ENCODE measurements at places on chromosomes 7 and 10. TPM values are rescaled to one million over a fixed set of nuclear protein-coding genes. Genes with fewer than 3 reads are reported as not detected.
A peak's percentile ranks its signal among the peaks of the same experiment; 100 is the strongest.

DNA sequence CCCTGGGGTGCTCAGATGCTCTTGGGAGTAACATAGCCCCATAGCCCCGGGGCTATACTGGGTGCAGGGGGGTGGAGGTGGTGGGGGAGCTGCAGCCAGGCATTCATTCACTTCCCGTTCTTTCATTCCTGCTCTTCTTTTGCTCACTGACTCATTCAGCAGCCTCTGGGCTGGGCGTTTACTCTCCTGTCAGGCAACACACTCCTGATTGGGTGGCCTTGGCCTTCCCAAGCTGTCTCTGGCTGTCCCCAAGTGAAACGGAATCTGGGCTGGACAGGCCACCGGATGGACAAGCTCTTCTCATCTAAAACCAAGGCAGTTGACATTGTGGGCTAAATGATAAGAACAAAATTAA is 34.6 kb downstream of the CHST3 start:
- peak; percentile 56 for DNase-seq
- no peaks in the 10 kb centered on the region for H3K4me1 ChIP-seq
- H3K36me3 ChIP-seq: no peaks in the 10 kb centered on the region
- H3K27ac ChIP-seq: no peak overlapping the region
- H3K27me3 ChIP-seq: no peaks in the 10 kb centered on the region

GRCh38 chr7:112334366-112334765 is 115.9 kb upstream of the IFRD1 start:
- H3K27ac ChIP-seq: no peak overlapping the region
- H3K27me3 ChIP-seq: no peaks in the 10 kb centered on the region
- H3K36me3 ChIP-seq: peaks cover 7% of the 10 kb centered on the region
- H3K4me3 ChIP-seq: no peak overlapping the region
- no peak for DNase-seq

- no peaks in the 10 kb centered on the region for H3K27me3 ChIP-seq
- H3K27ac ChIP-seq: no peak overlapping the region
- no peaks in the 10 kb centered on the region for H3K36me3 ChIP-seq
- no peak overlapping the region for H3K4me3 ChIP-seq
- DNase-seq: peak; percentile 24
Observed at GRCh38 chr10:86586516-86586915, 64.9 kb upstream of the WAPL start.

GRCh38 chr7:77383333-77383740 is 32.8 kb downstream of the GSAP start:
- no peaks in the 10 kb centered on the region for H3K27me3 ChIP-seq
- peaks cover 4% of the 10 kb centered on the region for H3K4me1 ChIP-seq
- H3K27ac ChIP-seq: no peak overlapping the region

DNA sequence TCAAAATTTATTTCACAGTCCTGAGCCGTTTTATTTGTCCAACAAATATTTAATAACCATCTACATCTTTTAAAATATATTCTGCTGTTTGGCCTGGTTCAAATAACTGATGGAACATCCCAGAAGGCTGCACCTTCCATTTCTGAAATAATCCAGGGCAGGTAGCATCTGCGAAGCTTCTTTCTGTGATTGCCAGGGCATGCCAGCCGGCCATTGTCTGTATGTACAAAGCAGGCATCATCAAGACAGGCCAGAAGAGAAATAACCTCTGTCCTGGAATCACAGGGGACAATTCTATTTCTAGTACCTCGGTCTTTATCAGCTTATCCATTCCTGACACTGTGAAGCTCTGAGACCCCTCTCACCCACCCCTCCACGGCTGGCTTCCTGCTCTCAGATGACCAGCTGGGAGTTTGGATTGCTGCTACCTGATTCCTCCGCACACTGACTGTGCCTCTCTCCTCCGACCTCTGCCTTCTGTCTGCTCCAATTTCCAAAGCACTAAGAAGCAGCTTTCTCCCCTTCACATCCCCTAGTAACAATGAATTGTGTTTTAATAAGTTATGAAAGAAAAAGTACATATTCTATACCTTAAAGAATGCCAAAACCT is 8.0 kb downstream of the DGKI start:
- peaks cover 7% of the 10 kb centered on the region for H3K4me1 ChIP-seq
- no peaks in the 10 kb centered on the region for H3K36me3 ChIP-seq
- H3K27ac ChIP-seq: no peak overlapping the region
- no peaks in the 10 kb centered on the region for H3K27me3 ChIP-seq

DNA sequence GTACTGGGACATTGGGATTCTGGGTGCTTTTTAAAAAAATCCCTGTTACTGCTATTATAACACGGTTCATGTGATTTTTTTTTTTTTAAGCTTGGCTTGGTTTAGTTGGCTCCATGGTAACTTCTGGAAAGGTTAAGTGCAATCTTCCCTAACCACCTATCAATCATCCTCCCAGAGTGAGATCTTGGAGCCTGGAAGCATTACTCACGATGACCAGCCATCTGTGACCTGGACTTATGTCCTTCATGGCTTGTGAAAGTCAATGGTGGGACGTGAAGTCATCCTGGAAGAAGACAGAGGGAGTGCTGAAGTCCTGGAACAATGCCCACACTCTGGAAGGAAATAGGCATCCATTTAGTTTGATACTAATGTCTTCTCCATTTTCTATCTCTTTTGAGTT is 135.5 kb upstream of the FRMD4A start:
- no peaks in the 10 kb centered on the region for H3K4me1 ChIP-seq
- H3K27ac ChIP-seq: no peak overlapping the region
- no peaks in the 10 kb centered on the region for H3K27me3 ChIP-seq

GRCh38 chr7:25963733-25964132 is 188.3 kb upstream of the NFE2L3 start:
- DNase-seq: no peak
- H3K27me3 ChIP-seq: no peaks in the 10 kb centered on the region
- H3K27ac ChIP-seq: no peak overlapping the region
- H3K36me3 ChIP-seq: no peaks in the 10 kb centered on the region
- no peaks in the 10 kb centered on the region for H3K4me1 ChIP-seq

DNA sequence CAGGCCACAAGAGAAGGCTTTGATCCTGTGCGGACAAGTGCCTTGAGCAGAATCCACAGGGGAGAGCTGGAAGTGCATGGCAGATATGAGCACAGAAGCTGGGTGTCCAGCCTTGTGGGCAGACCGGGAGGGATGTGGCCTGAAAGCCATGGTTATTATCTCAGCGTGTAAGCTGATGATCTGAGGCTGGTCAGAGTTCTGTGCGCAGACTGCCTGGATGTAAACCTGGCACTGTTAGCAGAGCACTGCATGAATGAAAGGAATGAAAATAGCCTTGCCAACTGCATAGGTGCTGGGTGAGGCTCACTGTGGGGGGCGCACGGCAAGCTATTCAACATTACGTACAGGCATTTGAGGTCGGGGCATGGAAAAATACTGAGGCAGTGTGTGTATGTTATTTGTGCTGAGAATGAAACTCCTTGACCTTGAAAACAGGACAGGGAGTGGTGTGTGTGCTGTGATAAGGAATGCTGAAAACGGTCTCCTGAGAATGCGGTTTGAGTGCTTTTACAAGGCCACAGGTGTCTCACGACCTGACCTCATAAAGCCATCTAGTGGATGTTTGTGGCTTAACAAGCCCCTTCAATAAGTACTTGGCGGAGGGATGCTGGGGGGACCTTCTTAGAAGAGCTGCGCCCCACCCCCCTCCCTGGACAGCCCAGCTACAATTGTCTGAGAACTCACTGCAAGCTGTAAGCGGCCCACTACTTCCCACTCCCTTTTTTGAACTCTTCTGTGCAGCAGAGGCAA is 18.7 kb downstream of the AKR1C1 start:
- no peaks in the 10 kb centered on the region for H3K27me3 ChIP-seq
- H3K4me1 ChIP-seq: no peaks in the 10 kb centered on the region
- H3K36me3 ChIP-seq: no peaks in the 10 kb centered on the region
- DNase-seq: peak; percentile 68

KCP gene
- total RNA-seq: 5.3 TPM

DNA sequence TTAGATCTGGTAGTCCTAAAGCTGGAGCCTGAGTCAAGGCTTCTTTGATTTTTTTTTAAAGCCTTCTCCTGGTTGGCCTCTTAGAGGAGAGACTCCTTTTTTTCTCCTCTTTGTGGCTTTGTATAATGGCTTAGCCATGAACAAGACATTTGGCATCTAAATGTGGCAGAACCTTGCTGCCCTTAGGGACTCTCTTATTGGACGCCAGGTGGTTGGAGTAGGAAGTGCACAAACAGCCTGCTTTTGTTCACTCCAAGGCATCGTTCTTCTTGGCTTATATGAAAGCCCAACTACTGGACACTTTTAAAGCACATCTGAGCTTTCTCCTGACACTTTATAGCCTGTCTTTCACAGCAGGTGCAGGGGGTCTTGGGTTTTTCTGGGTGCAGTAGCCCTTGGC is 25.0 kb downstream of the ZPBP start:
- DNase-seq: no peak
- H3K36me3 ChIP-seq: peaks cover 20% of the 10 kb centered on the region
- H3K27me3 ChIP-seq: no peaks in the 10 kb centered on the region
- no peak overlapping the region for H3K27ac ChIP-seq
- H3K4me1 ChIP-seq: peaks cover 4% of the 10 kb centered on the region

PLCE1 gene
- total RNA-seq: 0.09 TPM

TAF3 gene
- total RNA-seq: 10.1 TPM

DNA sequence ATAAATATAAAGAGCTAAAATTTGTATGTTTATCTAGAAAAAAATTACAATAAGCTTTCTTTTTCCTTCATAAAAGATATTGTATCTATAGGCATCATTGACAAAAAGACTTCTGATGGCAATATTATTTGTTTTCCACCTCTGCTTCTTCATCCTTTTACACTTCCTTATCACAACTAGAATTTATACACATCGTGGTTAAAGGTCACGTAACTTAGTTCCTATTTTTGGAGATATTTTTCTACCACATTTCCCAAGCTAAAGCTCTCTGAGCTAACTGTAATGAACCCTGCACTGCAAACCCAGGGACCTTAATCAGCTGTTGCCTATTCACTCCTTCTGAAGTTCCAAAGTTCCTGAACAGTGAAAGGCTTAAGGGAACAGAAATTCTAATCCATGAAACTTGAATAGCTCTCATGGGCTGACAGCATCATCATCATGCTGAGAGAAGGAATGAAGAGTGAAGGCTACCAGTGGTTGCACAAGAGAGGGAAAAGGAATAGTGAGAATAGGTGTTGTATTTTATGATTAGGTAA is 106.1 kb upstream of the SLC13A1 start:
- H3K27me3 ChIP-seq: no peaks in the 10 kb centered on the region
- H3K36me3 ChIP-seq: no peaks in the 10 kb centered on the region
- H3K4me1 ChIP-seq: no peaks in the 10 kb centered on the region
- DNase-seq: no peak
- H3K27ac ChIP-seq: no peak overlapping the region

- DNase-seq: no peak
- H3K27me3 ChIP-seq: no peaks in the 10 kb centered on the region
- H3K4me3 ChIP-seq: no peak overlapping the region
- H3K27ac ChIP-seq: no peak overlapping the region
- H3K4me1 ChIP-seq: no peaks in the 10 kb centered on the region
Observed at GRCh38 chr10:103983367-103983911, 16.5 kb downstream of the SLK start.

GRCh38 chr7:18948521-18948920 is 168.9 kb downstream of the TWIST1 start:
- no peak overlapping the region for H3K4me3 ChIP-seq
- no peak for DNase-seq
- H3K27ac ChIP-seq: no peak overlapping the region

DNA sequence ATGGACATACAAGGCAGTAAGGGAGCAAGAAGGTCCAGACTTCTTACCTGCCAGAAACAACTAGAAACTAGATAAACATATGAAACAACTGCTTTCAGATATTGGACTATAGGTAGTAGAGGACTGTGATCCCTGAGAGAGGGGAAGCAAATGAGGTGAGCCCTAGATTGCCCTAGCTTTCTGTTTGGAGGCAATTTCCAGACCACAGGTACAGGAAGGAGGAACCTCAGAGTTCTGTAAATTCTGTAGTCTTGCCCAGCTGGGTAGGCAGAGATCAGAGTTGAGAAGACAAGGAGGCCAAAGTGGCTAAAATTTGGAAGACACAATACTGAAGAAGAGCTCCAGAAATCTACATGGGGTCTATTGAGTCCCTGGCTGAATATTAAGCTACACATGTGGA is 21.0 kb downstream of the CDK6 start:
- peaks cover 5% of the 10 kb centered on the region for H3K4me1 ChIP-seq
- H3K4me3 ChIP-seq: no peak overlapping the region
- DNase-seq: no peak
- peaks cover 17% of the 10 kb centered on the region for H3K36me3 ChIP-seq
- H3K27ac ChIP-seq: no peak overlapping the region

DNA sequence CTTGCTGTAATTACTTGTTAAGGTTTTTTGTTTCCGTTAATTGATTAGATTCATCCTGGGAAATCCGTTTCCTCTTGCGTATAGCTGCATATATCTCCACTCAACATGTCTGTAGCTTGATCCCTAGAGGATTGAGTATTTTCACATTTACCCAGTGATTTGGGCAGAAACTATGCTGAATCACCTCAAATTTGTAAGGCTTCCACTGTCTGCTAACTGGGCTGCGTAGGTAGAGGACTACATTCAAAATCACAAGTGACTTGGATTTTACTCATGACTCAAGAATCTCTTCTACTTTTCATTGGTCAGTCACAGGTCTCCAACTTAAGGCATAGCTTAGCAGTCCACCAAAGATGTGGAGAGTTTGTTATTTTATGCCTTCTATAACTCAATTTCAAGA is 141.8 kb downstream of the POLR1F start:
- H3K4me3 ChIP-seq: no peak overlapping the region
- DNase-seq: no peak
- no peaks in the 10 kb centered on the region for H3K27me3 ChIP-seq
- no peak overlapping the region for H3K27ac ChIP-seq

GNG11 gene
- 0.68 TPM for total RNA-seq

DNA sequence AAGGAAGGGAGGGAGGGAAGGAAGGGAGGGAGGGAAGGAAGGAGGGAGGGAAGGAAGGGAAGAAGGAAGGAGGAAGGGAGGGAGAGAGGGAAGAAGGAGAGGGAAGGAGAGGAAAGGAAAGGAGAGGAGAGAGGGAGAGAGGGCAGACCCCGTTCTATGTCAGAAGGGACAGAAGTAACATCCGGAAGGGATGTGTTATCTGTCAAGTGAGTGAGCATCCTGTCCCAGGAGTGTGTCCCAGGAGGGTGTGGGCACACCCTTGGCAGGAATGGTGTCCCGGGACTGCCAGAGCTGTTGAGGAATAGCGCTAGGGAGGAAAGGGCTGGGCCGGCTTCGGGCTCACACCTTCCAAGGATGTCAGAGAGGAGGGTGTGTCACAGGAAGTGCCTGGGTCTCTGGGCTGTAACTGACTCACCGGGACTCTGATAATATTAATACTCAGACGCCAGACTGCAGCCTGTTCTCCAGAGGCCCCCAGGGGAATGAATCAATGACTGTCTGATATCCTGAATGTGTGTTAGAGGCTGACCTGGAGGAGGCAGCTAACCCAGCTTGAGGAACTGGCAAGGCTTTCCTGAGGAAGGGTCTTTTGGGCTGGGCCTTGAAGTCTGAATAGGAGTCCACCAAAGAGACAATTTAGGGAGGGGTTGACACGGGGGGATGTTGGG is 125.6 kb upstream of the TNRC18 start:
- no peak overlapping the region for H3K27ac ChIP-seq
- H3K4me1 ChIP-seq: no peaks in the 10 kb centered on the region
- no peaks in the 10 kb centered on the region for H3K36me3 ChIP-seq
- no peak for DNase-seq
- no peaks in the 10 kb centered on the region for H3K27me3 ChIP-seq

Measured in H9 (cell line).